Stimulated activated naive CD4-positive, alpha-beta T cell treated with Interleukin-2 at 50 U/mL for 16 hours (primary cell): ENCODE measurements at places on chromosomes 7 and 10.

DNA sequence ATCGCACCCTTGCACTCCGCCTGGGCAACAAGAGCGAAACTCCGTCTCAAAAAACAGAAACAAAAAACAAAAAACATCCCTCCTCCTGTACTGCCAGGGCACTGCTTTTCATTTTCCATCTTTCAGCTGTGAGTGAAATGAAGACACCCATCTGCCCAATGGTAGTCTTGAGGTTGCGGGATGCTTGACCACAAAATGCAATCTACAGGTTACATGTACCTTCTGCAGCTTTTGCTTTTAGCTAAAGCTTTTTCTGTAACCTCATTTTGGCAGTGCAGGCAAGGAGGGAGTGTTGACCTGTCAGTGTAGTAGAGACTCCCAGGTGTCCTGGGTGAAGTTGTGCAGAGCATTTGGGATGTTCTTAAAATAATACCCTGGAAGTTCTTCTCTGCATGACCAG lies 476.5 kb downstream of the CALN1 start:
- no peak for DNase-seq

DNA sequence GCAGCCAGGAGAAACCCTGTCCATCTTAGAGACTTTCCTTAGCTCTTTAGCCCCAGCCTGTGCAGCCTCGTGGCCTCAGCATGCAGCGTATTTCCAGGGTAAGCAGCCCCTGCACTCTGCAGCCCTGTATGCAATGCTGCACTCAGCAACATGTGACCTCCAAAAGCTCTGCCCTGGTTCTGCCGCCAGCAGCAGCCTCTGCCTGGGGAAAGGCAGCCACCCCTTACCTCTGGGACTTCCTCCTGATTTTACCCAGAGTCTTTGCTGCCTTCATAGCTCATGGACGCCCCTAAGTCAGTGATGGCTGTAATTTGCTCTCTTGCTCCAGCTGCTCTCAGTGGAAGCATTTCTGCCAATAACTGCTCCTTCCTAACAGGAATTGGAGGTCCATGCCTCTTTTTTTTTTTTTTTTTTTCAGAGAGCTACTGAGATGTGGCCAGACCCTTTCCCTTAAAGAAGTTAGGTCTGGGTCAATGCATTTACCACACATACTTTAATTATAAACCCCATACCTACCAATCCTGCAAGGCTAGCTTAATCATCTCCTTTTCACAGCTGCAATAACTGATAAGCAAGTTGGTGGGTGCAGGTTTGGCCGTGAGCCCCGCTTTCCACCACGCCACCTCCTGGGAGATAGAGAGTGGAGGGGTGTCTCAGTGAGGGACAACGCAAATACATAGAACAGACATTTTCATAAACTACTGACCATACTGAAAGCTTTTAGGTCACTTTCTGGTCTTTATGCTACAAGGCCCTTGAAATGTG lies 71.7 kb downstream of the RAMP3 start:
- DNase-seq = no peak

DNA sequence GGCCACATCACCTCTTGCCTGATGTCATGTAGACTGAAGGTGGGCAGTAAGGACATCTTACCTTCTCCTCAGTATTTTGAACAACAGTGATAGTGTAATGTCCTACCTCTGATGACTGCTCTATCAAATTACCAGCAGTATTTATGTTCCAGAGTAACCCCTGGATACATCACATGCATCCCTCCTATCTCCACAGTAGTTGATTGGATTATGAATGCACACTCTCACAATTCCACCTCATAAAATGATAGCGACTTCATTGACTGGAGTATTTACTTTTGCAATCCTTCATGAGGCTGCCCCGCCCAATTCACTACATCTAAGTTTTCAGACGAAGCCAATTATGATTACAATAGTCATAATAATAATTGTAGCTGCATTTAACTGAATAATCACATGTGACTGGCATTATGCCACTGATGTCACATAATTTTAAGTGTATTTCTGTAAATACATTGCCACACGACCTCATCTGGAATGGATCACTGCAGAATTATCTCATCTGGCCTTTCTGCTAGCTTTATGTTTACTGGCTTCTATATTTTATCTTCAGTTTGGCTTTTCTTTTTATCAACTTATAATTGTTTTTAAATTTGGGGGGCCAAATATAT lies 268.9 kb downstream of the SLC25A13 start:
- DNase-seq = no peak

GRCh38 chr7:128728598-128728997 lies 10.6 kb upstream of the CALU start:
- DNase-seq = no peak

DNA sequence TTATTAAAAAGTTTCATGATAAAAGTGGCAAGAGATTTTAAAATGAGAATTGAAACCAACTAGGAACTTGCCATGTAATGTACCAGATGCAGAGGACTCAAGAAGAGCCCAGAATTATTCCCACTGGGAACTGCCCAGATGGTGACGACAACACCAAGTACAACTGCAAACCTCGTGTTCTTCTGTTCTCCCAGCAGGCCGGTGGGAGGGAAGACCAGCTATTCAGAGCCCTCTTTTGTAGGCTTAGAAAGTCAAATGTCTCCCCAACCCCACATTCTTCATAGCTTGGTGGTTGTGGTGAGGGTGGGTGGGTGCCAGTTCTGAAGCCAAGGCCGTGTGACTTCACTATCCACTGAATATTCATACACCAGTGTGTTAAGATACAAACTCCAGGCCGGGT lies 54.3 kb upstream of the ITGB1 start:
- no peak for DNase-seq

- no peak for DNase-seq
Observed at GRCh38 chr7:135335628-135336139, 102.0 kb downstream of the STRA8 start.

- DNase-seq = no peak
Observed at GRCh38 chr10:48749254-48749787, 64.6 kb downstream of the WDFY4 start.

GRCh38 chr10:77377034-77377433 lies 260.6 kb downstream of the KCNMA1 start:
- no peak for DNase-seq

GRCh38 chr10:100826031-100826651 lies 80.8 kb downstream of the PAX2 start:
- no peak for DNase-seq

DNA sequence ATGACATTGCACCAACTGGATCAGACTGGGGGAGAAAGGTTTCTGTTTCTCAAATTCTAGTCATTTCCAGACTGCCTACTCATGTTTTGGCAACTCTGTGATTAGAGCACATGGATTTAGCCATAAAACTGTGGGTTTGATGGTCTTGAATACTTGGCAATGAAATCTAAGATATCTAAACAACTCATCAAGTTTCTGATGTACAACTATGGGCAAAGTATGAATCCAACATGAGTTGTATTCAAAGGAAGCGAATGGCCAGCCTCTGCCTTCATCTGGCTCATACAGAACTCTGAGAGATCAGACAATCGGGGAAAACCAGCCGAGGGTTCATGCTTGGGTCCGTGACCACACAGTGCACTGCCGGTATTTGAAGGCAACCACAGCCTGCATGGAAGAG lies 144.3 kb downstream of the ADAM12 start:
- DNase-seq = no peak

- no peak for DNase-seq
Observed at GRCh38 chr10:12428447-12429135, 79.2 kb downstream of the CAMK1D start.

DNA sequence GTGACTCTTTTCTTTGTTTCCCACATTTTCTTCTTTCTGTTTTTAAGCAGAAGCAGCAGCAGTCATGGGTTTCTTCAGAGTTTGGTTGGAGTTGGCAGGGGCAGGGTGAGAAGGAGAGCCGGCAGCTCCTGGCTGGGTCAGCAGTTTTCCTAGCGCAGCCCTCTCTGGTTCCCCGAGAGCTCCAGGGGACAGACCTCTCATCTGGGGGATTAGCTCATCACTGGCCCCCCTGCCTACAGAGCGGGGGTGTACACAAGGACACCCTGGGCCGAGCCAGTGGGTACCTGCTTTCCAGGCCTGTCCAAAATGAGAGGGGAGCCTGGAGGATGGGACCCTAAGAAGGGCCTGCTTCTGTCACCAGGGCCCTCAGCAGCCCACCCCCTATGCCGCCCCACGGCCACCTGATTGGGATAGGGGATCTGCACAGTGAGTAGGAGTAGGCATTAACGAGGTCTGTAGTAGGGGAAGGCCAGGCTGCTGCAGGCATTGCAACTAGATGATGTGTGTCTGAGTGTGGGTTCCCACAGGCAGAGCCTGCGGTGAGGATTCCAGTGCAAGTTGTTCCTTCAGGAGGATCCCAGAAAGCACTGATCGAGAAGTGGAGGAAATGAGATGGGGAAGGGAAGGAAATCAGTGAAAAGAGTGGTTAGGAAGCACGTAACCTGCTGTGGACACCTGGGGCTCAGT lies 122.9 kb upstream of the PPIF start:
- no peak for DNase-seq

DNA sequence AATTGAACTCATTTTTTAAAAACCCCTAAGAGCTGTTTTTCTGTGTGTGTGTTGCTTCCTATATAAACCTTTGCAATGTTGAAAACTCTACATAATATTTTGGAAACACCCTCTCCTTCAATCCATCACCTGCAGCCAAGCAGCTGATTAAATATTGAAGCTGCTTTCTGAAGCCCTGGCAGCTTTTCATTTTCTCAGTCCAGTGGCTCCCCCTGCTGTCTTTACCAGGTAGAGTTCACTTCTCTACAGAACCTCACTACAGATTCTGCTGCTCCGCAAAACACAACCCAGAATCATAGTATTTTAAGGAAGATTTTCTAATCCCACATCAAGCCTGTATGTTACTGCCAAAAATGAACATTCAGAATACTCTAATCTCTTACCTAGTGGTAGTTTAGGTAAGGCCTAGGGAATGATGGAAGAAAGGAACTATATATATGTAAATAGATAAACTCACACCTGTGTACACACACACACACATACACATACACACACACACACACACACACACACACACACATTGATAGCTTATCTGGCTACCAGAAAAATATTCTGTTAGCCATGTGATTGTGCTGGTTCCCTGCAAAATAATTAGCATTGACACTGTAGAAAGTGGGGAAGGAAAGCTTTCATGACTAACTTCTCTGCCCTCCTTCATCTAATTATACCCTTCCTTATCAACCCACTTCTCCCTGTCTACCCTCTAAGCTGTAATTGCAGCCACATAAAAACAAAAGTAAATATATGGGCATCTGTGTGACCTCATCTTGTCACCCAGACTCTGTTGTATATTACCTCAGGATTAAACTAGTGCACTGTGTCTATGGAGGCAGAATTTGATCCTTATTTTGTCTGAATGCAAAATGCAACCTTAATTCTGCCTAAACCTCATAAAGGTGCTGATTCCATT lies 229.5 kb upstream of the FZD1 start:
- no peak for DNase-seq

GRCh38 chr10:68139448-68140272 lies 30.4 kb downstream of the MYPN start:
- DNase-seq = no peak

DNA sequence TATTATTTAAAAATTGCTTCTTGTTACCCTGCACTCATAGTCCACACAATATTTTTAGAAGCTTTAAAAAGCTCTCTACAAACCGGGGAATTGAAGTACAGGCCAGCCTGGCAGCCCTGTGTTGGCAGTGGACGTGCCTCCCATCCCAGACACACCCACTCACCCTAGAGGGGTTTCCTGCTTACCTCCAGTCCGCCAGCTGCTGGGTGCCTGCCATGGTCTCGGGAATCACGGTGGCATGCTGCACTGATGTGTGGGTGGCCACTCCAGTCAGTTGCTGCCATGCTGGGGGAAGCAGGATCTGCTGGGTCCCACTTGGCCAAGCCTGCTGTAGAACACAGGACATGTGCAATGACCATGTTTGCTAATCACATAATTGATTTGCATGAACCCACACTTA lies 80.4 kb downstream of the CLEC2L start:
- DNase-seq = no peak

DNA sequence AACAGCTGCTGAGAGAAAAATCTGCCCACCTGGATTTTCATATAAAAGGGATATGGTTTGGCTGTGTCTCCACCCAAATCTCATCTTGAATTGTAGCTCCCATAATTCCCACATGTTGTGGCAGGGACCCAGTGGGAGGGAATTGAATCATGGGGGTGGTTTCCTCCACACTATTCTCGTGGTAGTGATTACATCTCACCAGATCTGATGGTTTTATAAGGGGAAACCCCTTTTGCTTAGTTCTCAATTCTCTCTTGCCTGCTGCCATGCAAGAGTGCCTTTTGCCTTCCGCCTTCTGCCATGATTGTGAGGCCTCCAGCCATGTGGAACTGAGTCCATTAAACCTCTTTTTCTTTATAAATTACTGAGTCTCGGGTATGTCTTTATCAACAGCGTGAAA lies 20.8 kb upstream of the MKI67 start:
- no peak for DNase-seq

- no peak for DNase-seq
Observed at GRCh38 chr7:125423458-125424155, 494.0 kb upstream of the POT1 start.

DNA sequence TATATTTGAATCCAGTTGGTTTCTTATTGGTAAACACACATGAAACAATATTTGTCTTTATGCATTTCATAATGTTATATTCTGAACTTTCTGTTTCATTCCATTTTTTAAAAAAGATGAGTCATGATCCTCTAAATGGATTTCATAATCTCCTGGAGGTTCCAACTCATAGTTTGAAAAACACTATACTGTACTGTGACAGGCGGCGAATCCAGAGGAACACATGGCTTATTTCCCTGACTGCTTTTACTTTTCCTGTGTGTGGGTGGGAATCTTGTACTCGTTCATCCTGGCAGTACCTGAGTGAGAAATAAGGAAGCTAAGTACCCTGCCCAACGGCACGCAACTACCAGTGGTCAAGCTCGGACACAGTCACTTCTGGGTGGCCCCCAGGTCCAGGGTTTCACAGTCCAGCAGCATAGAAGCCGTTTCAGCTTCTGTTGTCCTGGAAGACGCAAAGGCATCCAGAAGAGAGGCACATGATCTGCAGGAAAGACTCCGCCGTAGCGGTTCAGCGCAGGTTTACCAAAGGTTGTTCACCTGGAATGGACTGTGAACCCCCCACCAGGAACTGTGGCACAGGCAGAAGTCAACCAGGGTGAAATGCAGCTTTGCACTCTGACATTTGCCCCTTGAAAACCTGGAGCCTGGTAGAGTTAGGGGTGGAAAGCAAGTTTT lies 117.7 kb downstream of the CCNY start:
- no peak for DNase-seq

- DNase-seq = no peak
Observed at GRCh38 chr7:155524018-155524556, 22.3 kb downstream of the CNPY1 start.

- DNase-seq = no peak
Observed at GRCh38 chr10:50651808-50652207, 28.1 kb upstream of the SGMS1 start.

GRCh38 chr7:26321435-26321834 lies 29.8 kb downstream of the SNX10 start:
- no peak for DNase-seq

- no peak for DNase-seq
Observed at GRCh38 chr7:103379270-103379975, 32.0 kb downstream of the PSMC2 start.

DNA sequence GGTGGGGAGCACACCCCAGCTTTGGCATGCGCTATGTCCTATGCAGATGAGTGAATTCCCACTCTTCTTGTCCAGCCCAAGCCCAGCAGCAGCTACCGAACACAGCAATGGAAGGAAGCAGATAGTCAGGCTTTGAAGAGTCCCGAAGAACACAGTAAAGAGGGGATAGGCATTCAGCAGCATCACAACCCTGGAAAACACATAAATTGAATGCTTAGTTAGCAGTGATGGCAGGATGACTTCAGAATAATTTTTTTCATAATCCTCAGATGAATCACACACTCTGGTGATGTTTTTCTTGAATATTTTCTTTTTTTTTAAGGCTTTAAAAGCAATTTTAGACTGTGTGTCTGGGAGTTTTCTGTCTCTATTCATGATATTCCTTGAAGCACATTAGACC lies 95.8 kb downstream of the CFAP58 start:
- no peak for DNase-seq
